Stimulated activated CD8-positive, alpha-beta memory T cell treated with anti-CD3 and anti-CD28 coated beads, Interleukin-7, amount 100 ng/mL, for 48 hours (primary cell): ENCODE measurements at places on chromosomes 13 and 19.
A peak's percentile ranks its signal among the peaks of the same experiment; 100 is the strongest.

GRCh38 chr13:22130254-22130653 lies 459.4 kb downstream of the FGF9 start:
- no peak for DNase-seq

- DNase-seq, result no peak
These were observed 24.3 kb upstream of the CEACAM21 start for GRCh38 chr19:41551711-41552110.

DNA sequence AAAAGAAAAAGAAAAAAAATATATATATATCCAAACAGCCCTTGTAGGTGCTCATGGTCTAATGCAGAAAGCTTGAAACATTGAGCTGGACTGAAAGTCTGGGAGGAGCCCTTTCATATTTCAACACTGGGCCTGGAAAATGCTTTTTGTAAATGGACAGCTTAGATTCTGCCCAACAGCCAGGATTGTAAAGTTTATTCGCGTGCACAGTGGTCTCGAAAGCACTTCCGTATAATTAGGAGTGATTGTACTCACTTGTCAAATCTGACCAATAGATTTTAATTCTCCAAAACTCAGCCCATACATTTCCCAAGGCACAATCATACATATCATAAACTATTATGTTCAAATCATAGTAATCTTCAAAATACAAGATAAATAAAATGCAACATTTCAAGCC lies 260.1 kb downstream of the COL4A1 start:
- no peak for DNase-seq

GRCh38 chr13:82344867-82345266 lies 1537.4 kb downstream of the SLITRK1 start:
- no peak for DNase-seq

GRCh38 chr13:42392180-42392579 lies 120.2 kb downstream of the AKAP11 start:
- DNase-seq, result no peak

DNA sequence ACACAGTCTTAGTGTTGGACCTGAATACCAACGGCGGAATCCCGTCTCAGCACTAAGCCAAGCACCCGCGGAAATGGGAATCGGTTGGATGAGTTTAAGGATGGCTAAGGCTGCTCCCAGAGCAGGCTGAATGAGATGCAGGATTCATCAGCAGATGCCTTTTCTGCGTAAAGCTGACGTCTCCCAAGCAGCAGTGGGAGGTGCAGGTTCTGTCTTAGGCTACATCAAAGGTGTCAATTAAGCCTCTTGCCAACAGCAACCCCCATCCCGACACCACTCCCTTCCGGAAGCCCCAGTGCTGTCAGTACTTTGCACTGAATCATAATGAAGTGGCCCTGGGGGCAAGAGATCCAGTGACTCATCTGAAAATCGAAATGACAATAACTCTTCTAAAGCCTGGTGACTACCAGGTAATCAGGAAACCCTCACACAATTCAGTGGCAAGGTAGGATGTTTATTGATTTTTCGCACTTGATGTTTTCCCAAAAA lies 275.6 kb downstream of the DCLK1 start:
- peak; percentile 0 for DNase-seq

DNA sequence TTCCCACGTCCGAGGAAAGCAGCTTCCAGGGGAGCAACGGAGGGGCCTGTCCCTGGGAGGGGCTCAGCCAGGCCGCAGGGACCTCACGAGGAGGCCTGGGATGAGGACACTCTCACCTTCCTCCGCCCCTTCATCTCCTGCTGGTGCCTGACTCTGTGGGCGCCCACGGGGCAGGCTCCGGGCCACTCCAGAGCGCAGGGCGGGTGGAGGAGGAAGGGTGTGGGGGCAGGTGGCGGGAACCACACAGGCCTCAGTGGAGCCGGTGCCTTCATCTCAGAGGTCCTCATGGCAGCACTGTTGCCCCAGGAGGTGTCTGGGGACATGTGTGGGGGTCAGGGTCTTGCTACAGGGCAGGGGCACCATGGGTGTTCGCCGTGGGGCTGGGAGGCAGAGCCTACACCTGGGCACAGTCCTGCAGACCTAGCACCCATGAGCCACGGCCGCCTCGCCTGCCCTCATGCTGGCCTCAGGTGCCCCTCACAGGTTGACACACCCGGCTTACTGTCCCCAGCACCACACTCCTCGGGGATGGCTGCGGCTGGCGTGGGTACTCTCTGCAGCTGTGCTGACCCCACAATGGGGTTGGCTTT lies 10.1 kb upstream of the TMEM255B start:
- DNase-seq, result no peak

DNA sequence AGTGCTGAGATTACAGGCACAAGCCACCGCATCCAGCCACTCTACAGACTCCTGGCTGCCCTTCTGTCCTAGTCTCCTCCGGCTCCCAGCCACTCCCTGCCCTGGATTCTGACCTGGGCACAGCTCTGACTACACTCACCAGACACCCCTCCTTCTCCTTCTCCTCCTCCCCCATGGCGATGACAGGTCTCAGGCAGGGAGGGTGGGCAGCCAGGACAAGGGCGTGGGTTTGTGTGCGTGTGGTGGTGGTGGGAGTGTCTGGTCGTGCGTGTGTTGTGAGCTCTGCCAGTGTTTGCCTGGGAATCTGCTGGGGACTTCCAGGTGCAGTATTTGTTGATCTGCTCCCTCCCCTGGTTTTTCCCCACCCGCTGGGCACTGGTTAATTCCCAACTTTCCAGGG lies 3.0 kb upstream of the NCCRP1 start:
- no peak for DNase-seq
